Lung (tissue), 17 donors: ENCODE measurements at places on chromosomes 12 and 14.

DNA sequence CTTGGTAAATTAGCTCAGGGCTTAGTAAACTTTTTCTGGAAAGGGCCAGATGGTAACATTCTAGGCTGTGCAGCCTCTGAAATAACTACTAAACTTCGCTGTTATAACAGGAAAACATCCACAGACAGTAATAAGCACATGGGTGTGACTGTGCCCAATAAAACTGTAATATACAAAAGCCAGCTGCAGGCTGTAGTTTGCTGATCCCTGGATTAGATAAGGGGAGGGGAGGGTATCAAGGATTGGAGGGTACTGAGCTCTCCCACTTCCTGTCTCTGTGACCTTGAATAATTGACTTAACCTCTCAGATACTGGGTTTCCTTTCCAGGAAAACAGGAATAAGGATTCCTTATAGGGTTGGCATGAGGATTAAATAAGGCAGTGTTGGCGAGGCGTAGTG is 81.2 kb downstream of the CCDC60 start:
- DNase-seq, result no peak

DNA sequence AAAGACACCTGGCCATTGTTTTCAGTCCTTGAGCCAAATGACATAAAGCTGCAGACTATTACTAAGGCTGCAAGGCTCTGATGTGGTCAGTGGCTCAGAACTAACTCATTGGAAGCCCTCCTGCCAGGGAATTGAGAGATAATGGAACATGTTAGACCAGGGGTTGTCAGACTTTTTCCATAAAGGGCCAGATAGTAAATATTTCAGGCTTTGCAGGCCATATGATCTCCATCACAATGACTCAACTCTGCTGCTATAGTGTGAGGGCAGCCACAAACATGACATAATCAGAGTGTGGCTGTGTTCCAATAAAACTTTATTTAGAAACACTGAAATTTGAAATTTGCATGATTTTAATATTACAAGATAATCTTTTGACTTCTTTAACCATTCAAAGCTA is 140.3 kb downstream of the TMEM30B start:
- no peak for DNase-seq

DNA sequence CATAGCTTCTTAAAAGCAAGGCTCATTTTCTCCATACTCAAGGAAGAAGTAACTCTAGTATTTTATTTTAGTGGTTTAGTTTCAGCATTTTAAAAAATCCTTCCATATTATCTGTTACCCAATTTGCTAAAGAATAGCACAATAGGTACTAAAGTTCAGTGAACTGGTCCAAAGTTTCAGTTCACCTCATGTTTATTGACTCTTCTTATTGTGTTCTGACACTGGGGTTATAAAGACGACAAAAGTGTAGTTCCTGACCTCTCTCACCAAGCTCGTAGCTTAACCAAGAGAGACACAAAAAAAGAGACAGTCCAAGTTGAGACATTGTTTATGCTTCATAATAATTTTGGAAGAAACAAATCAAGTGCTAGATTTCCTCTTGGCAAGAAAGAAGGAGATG is 40.8 kb upstream of the SLC38A2 start:
- DNase-seq, result no peak

DNA sequence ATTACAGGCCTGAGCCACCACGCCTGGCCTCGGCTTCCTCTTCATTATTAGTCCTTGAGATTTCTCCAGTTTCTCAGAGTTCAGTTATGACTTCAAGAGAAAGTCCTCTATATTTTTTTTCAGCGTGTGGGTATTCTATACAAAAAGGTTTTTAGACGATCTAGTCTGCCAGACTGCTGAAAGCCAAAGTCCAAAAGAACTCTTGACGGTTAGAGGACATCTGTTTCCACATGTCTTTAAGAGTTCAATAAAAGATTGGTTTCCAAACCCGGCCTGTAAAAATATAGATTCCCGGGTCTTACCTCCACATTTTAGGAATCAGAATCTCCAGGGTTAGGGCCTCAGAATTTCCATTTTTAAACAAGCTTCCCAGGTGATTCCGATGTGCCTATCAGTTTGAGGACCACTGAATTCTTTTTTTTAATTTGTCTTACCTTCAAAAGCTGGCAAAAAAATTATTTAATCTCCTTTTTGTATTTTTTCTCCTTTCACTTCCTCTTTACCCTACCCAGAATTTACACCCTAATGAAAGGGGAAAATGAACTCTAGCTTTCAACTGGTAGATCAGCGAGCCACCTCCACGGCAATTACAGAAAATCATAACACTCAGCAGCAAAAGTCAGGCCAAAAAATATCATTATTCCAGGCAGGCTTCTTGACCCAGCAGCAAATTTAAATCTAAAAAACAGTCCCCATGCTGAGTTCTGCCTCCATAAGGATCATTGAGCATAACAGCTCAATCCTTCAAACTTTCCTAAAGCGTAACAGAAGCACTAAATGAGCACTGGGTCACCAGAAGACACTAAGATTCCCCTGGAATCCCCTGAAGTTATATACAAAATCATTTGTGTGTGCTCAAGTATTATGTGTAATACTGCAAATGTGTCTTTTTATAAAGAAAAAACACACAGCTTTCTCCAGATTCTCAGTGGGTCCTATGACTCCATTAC is 8.7 kb downstream of the NT5DC3 start:
- DNase-seq, result no peak

GRCh38 chr14:55418411-55418810 is 6.8 kb upstream of the ATG14 start:
- DNase-seq, result no peak

DNA sequence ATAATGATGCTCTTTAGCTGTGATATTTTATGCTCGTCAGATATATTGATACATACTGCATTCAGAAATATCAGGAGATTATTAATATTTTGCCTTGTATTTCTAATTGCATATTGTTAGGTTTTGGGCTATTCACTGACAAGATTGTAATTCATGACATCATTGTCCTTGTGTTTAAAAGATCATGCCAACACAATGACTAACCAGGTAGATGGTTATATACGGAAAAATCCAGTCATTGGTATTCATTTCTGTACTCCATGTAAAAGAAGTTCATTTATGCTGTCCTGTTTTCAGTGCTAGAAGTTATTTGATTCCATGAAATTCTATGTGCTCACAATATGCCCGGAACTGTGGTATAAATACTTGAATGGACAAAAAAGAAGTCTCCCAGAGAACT is 107.5 kb downstream of the KITLG start:
- no peak for DNase-seq

DNA sequence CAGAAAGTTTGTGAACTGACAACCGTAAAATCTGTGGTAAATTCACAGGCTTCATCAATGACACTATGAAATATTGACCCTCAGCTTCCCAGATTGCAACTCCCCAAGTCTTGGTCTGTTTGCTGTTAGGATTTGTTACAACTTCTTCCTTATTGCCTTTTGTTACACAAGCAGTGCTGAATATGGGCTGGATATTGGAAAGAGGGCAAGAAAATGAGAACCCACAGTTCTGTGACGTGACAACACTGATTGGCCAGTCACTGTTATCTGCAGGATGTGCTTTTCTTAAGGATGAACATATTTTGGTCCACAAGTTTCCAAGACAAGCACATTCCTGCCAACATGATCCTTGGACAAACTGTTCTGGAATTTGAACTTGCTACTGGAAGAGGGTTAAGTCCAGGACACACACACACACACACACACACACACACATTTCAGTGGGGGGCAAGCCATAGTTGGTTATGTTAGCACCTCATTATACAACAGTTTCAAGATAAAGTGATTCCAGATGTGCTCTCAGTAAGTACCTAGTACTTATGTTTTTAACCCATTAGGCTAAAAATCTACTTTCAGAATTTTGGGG is 16.6 kb upstream of the SLC38A2 start:
- DNase-seq, result peak; percentile 89
